ENCODE measurements at places on chromosomes 5 and 9.

- no peak for DNase-seq
Measured at GRCh38 chr9:130944510-130945058, 5.5 kb upstream of the FIBCD1 start.

DNA sequence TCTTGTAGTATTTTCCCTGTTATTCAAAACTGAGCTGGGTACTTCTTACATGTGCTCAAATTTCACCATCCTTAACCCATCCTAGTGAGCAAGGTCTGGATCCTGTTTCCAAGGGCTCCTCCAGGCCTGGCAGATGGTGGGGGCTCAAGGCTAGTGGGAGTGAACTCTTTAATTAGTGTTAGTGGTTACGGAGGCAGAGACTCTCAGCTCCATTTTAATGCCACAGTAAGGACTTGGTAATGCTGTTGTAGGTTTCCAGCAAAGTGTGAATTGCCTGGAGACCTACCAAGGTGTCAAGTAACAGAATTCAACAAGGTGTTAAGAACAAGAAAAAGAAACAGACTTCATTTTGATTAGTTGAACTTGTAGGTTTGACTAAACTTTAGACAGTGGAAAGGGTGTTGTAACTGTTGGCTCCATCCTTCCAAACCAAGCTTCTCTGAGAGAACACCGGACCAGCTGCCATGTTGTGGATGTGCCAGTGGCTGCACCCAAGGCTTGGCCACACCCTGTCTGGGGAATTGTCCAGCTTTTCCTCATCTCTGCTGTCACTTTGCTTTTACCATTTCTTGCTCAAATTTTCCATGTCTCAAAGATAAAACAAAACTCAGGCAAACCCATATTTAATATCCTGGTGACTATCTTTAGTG lies 98.7 kb downstream of the ADCY2 start:
- no peak for DNase-seq

DNA sequence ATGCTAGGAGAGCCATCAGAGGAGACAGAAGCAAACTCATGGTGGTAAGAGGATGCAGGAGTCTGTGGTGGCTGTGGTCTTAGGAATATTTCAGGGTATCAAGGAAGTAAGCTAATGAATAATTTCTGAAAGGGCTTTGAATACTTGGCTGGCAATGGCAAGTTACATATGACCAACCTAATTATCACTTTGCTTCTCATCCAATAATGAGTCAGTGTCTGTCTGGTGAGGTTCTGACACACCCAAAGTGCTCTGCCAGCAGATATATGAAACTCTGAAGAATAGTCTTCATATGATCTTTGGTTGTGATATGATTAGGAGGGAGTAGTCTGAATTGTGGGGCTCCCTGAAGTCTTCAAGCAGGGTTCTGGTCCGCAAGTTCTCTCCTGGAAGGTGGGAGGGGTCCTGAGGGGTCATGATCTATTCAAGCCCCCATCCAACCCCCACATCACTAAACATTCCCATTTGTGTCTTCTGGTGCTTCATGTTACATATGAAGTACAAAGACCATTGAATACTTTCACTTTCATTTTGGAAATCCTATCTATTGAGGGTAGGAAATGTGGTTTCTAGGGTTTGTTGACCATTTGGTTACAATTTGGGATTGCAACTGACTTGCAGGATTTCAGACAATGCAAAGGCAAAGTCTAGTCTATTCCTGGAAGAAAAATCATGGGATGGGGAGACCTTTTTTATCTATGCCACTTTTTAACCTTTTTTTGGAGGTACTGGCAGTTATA lies 199.9 kb upstream of the CDKN2B start:
- DNase-seq = peak; percentile 31

- no peak for DNase-seq
Measured at GRCh38 chr9:107249131-107249533, 33.9 kb upstream of the RAD23B start.

- no peak for DNase-seq
Measured at GRCh38 chr5:145853781-145854376, 18.7 kb upstream of the PRELID2 start.

DNA sequence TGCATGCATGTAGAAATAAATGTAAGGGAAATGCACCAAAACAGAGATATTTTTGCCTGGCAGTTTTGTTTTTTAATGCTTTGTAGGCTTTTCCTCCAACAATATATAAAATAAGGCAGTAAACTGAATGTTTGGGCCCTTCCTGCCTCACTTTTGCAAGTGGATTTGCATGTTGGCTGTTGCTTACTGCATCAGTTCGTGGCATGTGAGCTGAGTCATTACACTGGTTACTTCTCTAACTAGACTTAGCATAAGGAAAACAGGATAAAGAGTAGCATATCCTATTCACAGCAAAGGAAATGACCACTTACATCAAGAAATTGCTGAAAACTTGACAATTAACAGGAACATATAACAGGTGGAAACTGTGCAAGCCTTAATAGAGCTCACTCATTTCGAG lies 113.4 kb downstream of the TLE1 start:
- no peak for DNase-seq

GRCh38 chr5:135600971-135601381 lies 22.2 kb upstream of the CXCL14 start:
- no peak for DNase-seq

GRCh38 chr5:86029308-86029707 lies 588.4 kb upstream of the COX7C start:
- DNase-seq = no peak

GRCh38 chr5:80101993-80102392 lies 66.8 kb downstream of the THBS4 start:
- no peak for DNase-seq

DNA sequence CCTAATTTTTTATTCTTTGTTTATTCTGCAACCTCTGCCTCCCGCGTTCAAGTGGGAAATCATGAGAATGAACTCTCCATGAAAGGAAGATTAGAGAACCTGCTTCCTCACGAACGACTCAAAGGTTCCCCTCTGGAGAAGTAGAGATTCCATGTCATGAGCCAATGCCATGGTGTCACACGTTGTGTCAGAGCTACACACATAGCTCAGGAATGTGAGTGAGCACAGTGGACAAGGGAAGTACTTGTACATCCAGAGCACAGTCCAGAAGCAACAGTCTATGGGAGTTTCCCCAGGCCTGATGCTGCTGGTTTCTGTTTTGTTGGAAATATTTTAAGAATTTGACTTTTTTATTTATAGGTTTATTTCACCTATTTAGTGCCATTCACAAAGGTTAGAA lies 26.8 kb upstream of the PPP2CA start:
- no peak for DNase-seq

DNA sequence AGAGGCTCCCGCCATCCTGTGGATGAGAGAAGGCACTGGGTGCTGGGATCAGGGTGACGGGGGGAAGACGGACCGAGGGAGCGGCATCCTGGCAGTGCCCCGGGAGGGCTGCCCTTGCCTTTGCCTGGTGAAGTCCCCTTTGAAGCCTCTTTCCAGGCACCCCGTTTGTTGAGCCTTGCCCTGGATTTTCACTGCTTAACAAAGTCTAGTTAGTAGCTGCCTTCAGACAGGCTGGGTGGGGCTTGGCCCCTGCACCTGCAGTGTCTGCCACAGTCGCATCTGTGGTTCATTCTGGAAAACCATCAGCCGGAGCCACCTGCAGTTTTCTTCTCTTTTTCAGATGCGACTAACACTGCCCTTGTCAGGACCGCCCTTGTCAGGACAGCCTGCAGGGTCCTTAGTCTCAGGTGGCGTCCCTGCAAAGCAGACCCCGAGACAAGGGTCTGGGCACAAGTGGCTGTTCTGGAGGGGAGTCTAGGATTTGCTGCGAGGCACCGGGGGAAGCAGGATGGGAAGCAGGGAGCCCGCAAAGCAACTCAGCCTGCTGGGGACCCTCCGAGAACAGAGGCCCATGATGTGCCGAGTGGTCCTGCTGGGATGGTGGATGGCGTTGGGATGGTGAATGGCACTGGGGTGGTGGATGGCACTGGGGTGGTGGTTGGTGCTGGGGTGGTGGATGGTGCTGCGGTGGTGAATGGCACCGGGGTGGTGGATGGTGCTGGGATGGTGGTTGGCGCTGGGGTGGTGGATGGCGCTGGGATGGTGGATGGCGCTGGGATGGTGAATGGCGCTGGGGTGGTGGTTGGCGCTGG lies 147.9 kb upstream of the COL5A1 start:
- DNase-seq = no peak

GRCh38 chr5:168707716-168708695 lies 128.8 kb upstream of the PANK3 start:
- no peak for DNase-seq

DNA sequence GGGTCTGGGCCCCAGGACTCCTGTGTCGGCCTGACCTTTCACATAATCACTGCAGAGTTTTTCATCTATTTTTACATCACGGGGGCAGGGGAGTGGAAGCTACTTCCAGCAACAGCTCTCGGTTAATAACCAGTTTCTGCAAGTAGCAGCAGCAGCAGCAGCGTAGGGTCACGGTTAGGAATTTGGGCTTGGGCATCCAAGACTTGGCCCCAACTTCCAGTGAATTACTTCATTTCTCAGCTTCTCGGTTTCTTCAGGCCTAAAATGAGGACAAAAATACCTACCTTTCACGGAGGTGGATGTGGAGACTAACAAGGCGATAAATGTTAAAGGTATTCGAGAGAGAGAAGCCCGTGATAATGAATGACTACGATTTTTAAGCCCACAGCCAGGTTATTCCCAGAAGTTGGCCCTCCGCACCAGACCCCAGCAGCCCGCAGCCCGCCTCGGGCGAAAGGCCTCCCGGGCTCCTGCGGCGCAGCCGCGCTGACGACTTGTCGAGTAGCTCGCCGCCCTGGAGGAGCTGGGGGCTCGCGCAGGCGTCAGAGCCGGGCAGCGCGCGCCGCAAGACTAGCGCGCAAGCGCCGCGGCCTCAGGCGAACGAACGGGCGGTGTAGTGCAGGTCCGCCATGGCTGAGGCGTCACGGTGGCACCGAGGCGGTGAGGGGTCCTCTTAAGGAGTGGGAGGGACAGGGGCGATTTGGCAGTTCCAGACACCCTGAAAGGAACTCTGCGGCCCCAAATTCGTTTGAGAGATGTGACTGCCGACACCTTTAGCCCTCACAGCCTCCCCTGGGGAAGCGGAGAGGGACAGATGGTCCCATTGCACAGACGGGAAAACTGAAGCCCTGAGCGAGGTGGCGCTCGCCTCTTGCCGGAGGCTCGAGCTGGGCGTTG lies at the start of gene PKD2L2:
TSS of gene PKD2L2 (plus strand) at position 595 of the 897 bp plus-strand sequence. CDS start at position 630, 35 bp downstream.
- peak; percentile 88 for DNase-seq

Data from stimulated activated naive CD8-positive, alpha-beta T cell treated with anti-CD3 and anti-CD28 coated beads, Interleukin-15, amount 100 ng/mL, for 72 hours (primary cell).